ENCODE measurements at places on chromosomes 12 and 14.

GRCh38 chr12:109605016-109605415 lies 31.4 kb downstream of the MVK start:
- no peak for DNase-seq

- no peak for DNase-seq
These were observed 76.3 kb upstream of the FUT8 start for GRCh38 chr14:65336191-65336591.

GRCh38 chr14:63468294-63468693 lies 74.9 kb downstream of the PPP2R5E start:
- DNase-seq = no peak

DNA sequence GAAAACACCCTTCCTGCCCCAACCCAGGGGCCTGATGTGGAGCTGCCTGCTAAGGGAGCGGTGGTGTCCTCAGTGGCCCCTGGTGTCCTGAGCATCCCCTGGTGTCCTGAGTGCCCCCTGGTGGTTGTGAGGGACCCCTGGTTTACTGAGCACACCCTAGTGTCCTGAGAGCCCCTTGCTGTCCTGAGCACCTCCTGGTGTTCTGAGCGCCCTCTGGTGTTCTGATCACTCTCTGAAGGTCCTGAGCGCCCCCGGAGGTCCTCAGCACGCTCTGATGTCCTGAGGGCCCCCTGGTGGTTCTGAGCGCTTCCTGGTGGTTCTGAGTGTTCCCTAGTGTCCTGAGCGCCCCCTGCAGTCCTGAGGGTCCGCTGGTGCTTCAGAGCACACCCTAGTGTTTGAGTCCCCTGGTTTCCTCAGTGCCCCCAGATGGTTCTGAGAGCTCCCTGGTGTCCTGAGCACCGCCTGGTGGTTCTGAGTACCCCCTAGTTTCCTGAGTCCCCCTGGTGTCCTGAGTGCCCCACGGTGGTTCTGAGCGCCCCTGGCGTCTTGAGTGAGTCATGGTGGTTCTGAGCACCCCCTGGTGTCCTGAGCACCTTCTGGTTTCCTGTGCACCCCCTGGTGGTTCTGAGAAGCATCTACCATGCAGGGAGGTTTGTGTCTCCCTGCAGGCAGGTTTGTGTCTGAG lies 1004.2 kb downstream of the TMEM121 start:
- peak; percentile 22 for DNase-seq

DNA sequence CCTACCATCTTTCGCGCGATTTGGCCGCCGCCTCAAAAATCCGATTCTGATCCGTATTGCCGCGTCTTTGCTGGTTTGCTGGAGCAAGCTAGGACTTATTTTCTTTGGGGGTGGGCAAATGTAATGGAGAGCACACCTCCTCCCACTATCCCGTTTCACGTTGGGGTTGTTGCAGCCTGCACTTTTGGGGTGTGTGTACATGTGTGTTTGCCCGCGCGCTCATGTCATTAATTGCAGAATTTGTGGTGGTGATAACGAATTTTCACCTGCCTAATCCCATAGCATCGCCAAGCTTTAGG lies 657 bp downstream of the METAP2 start:
- DNase-seq = no peak

DNA sequence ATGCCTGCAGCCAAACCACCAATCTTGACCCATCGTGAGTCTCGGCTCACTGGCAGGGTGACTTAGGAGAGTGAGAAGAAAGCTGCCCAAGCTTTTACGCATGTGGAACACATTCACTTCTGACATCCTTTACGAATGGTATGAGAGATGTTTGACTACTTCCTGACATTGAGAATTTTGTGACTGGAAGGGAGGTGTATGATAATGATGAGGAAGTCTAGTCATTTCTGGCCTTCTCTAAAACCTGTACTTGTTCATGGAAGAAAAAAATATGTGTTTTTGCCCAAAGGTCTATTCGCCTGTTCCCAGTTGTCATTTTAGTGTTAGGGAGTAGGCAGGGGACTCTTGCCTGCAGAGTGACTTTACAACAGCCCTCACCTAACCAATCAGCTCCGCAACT lies 227.2 kb upstream of the ATP2B1 start:
- no peak for DNase-seq

- no peak for DNase-seq
These were observed 172.2 kb downstream of the FLRT2 start for GRCh38 chr14:85702191-85702590.

- DNase-seq = peak; percentile 85
These were observed 1.7 kb downstream of the CREBL2 start for GRCh38 chr12:12613344-12613743.

GRCh38 chr12:19373586-19373985 lies 65.7 kb upstream of the AEBP2 start:
- DNase-seq = no peak

- DNase-seq = no peak
These were observed 49.0 kb downstream of the RALGAPA1 start for GRCh38 chr14:35760143-35760542.

- peak; percentile 100 for DNase-seq
These were observed at the start of gene PSMA6 for GRCh38 chr14:35292051-35292769. TSS of gene PSMA6 (plus strand) at chr14:35292382. CDS start at chr14:35292477, 95 bp downstream.

- no peak for DNase-seq
These were observed 1258.0 kb downstream of the FSCB start for GRCh38 chr14:43249116-43249515.

- no peak for DNase-seq
These were observed 21.3 kb downstream of the TMTC3 start for GRCh38 chr12:88163371-88163770.

Measured in suppressor macrophage treated with lipopolysaccharide for 1 hour (primary cell).